ENCODE measurements at places on chromosomes 4 and X.

- no peak for DNase-seq
Observed at GRCh38 chr4:53456178-53456577, 78.7 kb downstream of the FIP1L1 start.

GRCh38 chrX:43000121-43000520, 222.2 kb upstream of the PPP1R2C start:
- DNase-seq, result no peak

GRCh38 chr4:1604706-1605205, 79.4 kb downstream of the FAM53A start:
- no peak for DNase-seq

- DNase-seq, result no peak
Observed at GRCh38 chr4:168880811-168881595, 129.1 kb downstream of the CBR4 start.

DNA sequence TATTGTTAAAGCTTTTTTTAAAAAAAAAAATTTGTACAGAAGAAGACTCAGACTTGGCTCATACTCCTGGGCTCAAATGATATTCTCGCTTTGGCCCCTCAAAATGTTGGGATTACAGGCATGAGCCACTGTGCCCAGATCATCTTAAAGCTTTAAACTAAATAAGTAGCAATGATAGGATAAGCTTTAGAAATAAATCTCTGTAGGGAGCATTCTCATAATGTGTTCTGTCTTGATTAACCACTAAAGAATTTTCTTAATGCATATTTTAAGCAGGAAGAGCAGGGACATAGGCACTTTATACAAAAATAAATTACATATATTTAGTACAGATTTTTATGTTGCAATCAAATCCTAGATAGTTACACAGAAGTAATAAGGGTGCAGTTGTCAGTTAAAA, 667.2 kb downstream of the GRID2 start:
- DNase-seq, result no peak

- DNase-seq, result no peak
Observed at GRCh38 chrX:103415528-103415927, 39.2 kb downstream of the BEX3 start.

- no peak for DNase-seq
Observed at GRCh38 chrX:103758555-103758954, 18.1 kb upstream of the PLP1 start.

GRCh38 chrX:133983256-133983973, 2.0 kb downstream of the GPC3 start:
- no peak for DNase-seq

- no peak for DNase-seq
Observed at GRCh38 chr4:73617256-73617655, 3.0 kb downstream of the RASSF6 start.

DNA sequence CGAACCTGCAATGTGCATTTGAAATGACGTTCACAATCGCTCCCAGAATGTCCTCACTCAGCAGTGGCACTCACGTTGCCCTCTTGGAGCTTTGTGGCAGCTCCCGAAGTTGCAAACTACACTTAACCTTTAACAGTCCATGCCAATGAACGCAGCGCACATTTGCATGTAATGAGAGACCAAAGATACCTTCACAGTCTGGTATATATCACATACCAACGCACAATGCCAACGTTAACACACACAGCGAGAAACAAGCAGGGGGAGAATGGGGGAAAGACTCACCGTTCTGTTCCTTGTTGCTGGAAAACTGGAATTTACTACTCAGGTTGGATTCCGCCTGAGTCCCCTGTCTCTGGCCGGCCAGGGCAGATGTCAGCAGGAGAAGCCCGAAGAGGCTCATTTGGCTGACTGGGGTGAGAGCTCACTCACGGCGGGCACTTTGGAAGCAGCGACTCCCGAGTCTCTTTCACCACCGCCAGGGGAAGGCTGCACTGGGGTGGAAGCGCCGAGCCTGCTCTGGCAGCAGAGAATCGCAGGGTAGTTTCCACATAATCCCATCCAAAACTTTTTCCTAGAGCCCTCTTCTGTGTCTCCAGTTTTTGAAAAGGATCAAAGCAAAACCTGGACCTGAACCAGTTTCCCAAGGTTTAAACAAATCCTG, 966 bp downstream of the PDGFC start:
- DNase-seq, result no peak

DNA sequence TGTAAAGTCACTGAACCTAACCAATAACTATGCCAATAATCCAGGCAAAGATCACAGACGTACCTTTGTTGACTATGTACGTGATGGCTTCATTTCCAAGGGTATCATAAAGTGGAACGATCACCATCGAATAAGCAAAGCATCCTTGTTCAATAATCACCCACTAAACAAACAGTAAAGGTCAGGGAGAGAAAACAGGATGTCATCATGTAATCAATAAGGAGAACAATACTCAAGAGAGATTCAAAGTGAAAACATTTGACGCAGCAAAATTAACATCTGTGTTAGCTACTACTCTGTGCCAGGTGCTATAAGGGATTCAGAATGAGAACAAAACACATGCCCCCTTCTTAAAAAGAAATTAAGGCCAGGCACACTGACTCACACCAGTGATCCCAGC, 42.9 kb upstream of the CENPU start:
- DNase-seq, result no peak

DNA sequence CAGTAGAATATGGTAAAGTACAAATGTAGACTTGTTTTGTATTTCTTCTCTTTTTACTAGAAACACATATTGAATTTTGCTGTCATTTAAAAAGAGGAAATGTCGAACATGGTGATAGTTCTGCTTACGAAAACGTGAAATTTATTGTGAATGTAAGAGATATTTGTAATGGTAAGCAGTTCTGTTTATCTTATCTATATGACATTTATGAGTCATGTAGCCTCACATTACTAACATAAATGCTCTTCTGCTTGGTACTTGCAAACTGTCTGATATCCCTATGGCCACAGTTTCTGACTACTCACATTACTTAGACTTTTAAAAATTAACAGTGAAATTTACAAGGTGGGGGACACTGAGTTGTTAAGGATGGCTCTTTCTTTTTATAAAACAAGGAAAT, 57.9 kb downstream of the PASD1 start:
- DNase-seq, result no peak

DNA sequence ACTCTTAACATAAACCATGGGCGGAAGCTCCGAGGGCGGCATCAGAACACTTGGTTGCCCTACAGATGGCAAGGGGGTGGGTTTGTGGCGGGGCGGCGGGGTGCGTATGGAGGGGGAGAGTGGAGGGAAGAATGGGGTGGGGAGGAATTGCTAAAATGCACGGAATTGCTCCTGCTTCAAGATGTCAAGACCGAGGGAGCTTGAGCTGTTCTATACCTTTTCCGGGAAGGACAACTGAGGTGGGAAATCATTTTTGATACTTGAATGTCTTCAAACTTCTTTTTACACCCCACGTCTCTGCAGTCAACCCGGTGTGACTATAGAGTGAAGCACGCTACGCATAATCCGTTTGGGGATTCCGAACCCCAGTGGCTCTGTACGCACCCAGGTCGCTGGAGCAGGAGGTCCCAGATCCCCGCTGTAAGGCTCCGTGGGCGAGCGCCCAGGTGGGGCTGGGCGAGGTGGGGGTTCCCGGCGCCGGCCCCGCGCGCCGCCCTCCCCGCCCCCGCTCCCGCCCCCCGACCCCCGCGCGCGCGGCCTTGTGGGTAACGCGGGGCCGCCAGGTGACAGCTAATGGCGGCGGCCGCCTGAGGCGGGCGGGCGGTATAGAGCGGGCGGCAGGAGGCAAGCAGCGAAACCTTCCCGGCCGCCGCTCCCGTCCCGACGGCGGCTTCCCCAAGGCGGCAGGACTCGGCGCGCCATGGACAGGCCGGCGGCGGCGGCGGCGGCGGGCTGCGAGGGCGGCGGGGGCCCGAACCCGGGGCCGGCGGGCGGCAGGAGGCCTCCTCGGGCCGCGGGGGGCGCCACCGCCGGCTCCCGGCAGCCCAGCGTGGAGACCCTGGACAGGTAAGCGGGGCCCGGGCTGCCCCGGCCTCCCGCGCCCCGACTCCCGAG, at the start of gene MTMR1:
Gene MTMR1, plus strand, starts transcription at position 566 of the 894 bp plus-strand sequence. Its CDS starts 135 bp downstream, at position 701.
- DNase-seq, result no peak

GRCh38 chr4:116016201-116016600, 902.8 kb upstream of the NDST4 start:
- DNase-seq, result no peak

- DNase-seq, result no peak
Observed at GRCh38 chr4:138869165-138869564, 146.4 kb upstream of the NOCT start.

DNA sequence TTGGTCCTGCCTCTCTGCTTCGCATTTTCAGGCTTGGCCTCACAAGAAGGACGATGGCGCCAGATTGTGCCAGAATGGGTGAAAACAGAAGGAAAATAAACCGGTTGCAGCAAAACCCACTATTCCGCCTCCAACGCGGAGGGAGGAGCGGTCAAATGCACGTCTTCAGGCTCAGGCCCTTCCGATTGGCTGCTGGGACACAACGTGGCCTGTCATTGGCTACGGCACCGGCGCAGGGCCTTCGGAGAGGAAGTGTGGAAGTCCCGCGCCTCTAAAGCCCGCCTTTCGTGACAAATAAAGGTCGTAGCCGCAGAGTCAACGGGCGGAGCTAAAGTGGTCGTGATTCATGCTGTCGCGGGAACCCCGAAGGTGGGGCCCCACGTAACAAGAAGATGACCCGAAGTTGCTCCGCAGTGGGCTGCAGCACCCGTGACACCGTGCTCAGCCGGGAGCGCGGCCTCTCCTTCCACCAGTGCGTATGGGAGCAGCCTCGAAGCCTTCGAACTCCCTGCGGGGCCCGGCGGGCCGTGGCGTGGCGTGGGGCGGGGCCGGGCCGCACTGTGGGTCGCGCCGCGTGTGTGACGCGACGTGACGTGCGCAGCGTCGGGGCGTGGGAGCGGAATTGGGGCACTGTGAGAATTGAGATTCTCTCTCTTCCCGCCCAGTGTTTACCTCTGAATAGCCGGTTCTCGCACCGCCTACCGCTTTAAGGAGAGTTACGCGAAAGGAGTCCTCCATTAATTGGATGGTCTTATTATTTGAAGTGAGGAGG, at the start of gene THAP9:
Gene THAP9, plus strand, starts transcription at position 325 of the 772 bp plus-strand sequence. Its CDS starts 68 bp downstream, at position 393.
- DNase-seq, result peak; percentile 97

DNA sequence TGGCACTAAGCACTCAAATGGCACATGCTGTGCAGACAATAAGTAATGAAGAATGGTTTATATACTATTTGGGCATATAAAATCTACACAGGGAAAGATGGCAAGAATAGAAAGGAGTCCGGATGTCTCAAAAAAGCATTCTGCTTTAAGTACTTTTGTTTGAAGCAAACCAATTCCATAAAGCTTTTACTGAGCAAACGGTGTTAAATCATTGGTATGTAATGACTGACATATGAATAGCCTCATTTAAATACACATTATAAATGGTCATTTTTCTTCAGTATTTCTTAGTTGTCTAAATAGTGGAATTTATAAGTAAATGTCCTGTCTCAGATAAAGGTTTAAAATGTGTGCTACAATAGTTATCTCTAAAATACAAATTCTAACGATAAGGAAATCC, 6.0 kb downstream of the FBXO8 start:
- DNase-seq, result no peak

- no peak for DNase-seq
Observed at GRCh38 chr4:116862592-116862991, 222.8 kb downstream of the TRAM1L1 start.

GRCh38 chr4:150251752-150252190, 173.5 kb downstream of the DCLK2 start:
- DNase-seq, result no peak

GRCh38 chr4:71261633-71262121, 77.1 kb upstream of the SLC4A4 start:
- no peak for DNase-seq

- no peak for DNase-seq
Observed at GRCh38 chr4:112818594-112818965, 181.6 kb downstream of the LARP7 start.

DNA sequence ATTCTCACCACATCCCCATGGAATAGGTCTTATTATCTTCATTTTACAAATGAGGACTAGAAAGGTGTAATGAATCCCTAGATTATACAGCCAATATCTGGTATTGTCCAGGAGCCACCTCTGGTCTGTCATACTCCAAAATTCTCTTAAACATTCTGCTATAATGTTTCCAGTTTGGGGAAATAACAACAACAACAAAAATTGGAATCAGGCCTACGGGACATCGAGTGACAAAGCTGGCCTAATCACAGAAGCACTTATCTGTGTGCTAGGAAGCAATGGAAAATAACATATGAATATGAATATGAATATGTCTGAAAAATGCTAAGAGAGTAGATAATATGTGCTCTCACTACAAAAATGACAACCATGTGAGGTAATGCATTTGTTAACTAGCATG, 264.1 kb downstream of the GASK1B start:
- DNase-seq, result no peak

GRCh38 chr4:52956691-52957090, 94.6 kb downstream of the RASL11B start:
- DNase-seq, result no peak

GRCh38 chr4:106062452-106062875, 167.2 kb downstream of the NPNT start:
- no peak for DNase-seq

- no peak for DNase-seq
Observed at GRCh38 chrX:43735957-43736356, 79.9 kb downstream of the MAOA start.

DNA sequence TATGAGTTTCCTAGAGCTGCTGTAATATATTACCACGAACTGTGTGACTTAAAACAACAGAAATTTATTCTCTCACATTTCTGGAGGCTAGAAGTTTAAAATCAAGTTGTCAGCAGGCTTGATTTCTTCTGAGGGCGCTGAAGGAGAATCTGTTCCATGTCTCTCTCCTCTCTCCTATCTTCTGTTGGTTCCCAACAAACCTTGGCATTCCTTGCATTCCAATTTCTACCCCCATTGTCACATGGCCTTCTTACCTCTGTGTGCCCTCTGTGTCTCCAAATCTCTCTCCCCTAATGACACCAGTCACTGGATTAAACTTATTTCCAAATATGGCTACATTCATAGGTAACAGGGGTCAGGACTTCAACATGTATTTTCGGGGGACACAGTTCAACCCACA, 672.7 kb downstream of the RPA4 start:
- DNase-seq, result no peak

GRCh38 chrX:112641449-112641848, 38.3 kb downstream of the LHFPL1 start:
- no peak for DNase-seq

DNA sequence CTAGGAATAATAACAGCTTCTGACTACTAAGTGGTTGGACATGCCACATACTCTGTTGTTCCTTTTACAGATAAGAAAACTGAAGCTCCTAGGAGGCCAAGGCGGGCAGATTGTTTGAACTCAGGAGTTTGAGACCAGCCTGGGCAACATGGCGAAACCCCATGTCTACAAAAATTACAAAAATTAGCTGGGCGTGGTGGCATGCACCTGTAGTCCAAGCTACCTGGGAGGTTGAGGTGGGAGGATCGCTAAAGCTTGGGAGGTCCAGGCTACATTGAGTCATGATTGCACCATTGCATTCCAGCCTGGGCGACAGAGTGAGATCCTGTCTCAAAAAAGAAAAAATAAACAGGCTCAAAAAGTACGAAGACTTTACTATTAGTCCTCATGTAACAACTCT, 30.6 kb upstream of the PHF8 start:
- DNase-seq, result no peak

- DNase-seq, result no peak
Observed at GRCh38 chrX:38382663-38383062, 30.3 kb downstream of the OTC start.

GRCh38 chr4:32826169-32826568, 2106.0 kb downstream of the PCDH7 start:
- no peak for DNase-seq

- DNase-seq, result no peak
Observed at GRCh38 chr4:159337041-159337440, 234.2 kb downstream of the RAPGEF2 start.

- DNase-seq, result no peak
Observed at GRCh38 chr4:87716371-87717265, 66.5 kb downstream of the DMP1 start.

Data from stimulated activated CD8-positive, alpha-beta memory T cell treated with anti-CD3 and anti-CD28 coated beads, Interleukin-4, amount 100 ng/mL, for 4 hours (primary cell).